GM23248 (cell line): ENCODE measurements at places on chromosomes 6 and 20.
A peak's percentile ranks its signal among the peaks of the same experiment; 100 is the strongest.

- DNase-seq, result peak; percentile 57
Measured at GRCh38 chr6:152572338-152573088, 64.6 kb downstream of the SYNE1 start.

GRCh38 chr20:9629831-9630230 is 115.4 kb downstream of the LAMP5 start:
- DNase-seq, result no peak

- DNase-seq, result peak; percentile 95
Measured at GRCh38 chr20:44496976-44497375, 21.3 kb downstream of the TTPAL start.

DNA sequence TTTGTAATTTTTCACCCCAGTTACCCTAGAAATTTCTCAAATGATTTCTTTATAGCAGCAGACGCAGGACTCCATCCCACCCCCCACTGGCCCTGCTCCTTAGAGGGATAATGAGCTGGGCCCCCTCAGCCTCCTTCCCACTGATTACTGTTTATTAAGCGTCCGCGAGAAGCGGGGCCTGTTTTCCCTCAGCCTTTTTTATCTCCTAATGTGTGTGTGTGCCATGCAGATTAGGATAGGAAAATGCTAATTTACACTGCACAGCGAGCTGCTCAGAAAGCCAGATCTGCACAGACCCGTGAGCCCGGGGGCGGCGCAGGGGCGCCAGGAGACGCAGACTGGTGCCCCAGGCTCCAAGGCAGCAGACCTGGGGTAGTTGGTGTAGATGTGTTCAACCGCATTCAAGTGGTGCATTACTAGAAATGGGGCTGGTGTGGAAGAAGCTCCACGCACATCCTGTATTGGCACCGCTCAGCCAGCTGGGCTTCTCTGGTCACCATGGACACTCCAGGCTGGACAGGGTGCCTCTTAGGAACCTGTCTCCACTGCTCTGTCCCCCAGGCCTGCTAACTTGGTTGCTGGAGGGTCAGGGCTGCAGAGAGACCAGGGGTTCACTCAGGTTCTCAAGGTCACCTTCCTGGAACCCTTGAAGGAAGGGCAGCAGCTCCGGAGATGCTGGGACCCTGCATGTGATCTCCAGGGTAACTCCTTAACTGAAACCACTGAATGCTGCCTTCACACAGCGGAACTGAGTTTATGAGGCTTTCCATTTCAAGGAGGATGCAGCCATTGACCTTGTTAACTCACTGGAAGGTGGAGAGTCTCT is 256.3 kb downstream of the ERMARD start:
- no peak for DNase-seq

DNA sequence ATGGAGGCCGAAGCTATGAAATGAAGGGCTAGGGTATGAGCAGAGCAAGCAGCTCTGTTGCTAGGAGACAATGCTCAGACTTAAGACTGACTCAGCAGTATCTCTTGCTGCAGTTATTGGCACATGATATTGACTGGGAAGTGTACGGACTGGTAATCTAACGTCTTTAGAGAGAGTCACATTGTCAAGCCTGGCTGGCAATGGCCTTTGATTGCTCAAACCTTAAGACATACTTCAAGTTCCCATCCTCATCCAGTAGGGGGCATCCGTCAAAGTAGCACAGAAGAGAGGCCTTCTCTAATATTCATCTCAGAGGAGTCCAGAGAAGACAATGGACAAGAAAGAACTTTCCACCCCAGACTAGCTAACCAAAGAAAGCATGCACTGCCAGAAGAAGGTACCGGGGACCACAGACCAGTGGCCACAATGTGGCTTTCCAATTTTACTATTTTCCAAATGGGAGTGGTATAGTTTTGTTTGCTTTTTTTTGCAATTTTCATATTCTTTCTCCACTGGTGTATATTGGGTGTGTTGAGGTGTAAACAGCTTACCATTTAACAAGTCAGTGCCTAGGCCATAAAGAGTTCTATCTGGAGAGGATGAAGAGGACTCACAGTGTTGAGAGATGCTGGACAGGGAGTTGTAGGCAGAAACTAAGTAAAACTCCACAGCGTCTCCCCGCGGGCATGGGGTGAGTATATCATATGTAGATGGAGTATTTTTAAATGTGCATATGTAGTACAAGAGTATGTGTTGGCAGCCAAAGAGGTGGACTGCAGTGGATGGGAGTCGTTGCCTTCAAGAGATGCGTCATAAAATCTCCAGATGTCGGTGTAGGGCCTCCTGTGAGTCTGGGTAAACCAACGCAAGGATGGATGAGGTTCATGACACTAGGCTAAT is 36.7 kb downstream of the LRFN2 start:
- peak; percentile 75 for DNase-seq

DNA sequence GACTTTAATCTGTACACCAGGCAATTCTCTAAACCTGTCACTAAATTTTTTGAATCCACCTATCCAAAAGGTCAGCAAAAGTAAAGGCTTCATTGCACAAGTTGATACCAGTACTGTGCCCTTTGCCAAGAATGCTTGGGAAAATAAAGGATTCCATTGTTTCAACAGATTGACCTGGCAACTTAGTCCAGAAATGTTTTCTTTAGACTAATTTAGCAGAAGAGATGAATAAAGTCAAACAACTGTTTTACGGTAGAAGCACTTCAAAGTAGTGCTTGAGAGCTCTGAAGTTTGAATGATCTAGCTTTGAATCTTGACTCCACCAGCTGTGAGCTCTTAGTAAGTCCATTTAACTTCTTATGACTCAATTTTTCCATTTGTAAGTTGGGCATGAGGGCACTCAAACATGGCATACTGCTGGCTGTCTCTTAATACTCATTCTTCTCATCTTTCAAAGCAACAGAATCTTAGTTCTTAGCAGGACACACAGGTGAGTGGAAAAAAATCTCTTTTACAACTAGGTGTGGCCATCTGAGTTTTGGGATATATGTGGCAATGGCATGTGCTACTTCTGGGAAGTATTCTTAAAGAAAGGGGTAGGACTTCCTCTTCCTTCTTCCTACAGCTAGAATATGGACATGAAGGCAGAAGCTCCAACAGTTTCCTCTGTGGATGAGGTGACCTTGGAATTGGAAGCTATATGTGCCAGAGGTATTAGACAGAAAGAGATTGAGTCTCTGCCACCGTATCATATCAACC is 55.9 kb upstream of the LOC128125822 start:
- peak; percentile 19 for DNase-seq

- no peak for DNase-seq
Measured at GRCh38 chr6:45200510-45200909, 127.6 kb upstream of the RUNX2 start.

DNA sequence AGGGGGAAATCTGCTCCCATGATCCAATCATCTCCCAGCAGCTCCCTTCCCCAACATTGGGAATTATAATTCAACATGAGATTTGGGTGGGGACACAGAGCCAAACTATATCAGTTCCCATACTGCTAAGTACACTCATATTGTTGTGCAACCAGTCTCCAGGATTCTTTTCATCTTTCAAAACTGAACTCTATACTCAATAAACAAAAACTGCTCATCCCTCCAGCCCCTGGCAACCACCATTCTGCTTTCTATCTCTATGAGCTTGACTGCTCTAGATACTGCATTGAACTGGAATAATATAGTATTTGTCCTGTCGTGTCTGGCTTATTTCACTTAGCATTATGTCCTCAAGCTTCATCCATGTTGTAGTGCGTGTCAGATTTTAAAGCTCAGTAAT is 42.9 kb downstream of the STX11 start:
- DNase-seq, result no peak

- DNase-seq, result no peak
Measured at GRCh38 chr6:107144014-107144413, 28.7 kb upstream of the BEND3 start.

DNA sequence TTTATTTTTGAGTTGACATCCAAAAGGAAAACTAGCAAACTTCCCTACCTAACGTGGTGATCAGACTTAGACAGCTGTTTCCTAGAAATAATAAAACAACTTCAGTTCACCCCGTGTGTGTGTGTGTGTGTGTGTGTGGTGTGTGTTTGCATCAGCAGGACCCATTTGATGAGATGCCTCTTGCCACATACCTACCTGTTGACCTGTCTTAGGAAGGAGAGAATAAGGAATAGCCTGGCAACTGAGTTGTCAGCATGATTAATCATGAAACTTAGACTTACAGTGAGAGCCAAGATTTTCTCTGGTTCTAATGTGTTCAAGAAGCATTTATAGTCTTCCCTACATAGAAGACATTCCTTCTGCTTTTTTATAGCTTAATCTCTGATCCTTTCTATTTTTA is 16.1 kb upstream of the PBOV1 start:
- no peak for DNase-seq

- no peak for DNase-seq
Measured at GRCh38 chr6:2852514-2852855, 10.8 kb upstream of the SERPINB1 start.

DNA sequence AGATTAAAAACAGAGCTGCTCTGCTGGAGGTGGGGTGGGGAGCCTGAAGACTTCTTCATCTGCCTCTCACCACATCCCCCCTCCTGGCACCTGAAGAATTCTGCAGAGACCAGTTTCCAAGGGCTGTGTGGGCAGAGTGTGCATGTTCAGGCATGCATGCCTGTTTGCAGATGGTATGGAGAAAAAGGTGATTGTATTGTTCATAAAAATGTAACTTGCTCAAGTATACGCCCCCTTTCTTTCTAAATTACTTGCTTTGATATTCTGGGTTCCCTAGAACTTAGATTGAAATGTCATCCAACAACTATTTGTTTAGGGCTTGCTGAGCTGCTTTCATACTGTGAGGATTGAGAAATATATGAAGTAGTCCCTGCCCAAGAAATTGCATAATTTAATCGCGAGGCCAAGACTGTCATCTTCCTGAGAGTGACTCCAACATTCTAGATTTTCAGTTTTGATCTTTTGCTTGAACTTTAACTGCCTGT is 83.6 kb downstream of the LCA5 start:
- peak; percentile 84 for DNase-seq

DNA sequence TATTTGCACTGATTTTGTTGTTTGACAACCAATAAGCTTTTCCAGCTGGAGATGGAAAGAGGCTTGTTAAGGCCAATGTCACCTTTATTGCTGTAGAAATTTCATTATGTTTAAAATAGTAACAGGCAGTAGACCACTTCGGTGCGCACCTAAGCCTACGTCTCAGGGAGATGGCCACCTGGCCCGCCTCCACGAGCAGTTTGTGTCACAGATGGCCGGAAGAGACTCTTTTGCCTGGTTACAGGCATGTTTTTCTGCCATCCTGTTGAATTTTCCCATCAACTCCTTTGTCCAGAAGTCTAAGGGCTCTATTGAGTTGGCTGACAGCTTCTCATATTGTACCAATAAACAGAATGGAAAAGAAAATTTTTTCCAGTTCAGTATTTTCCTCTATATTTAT is 51.0 kb downstream of the SLC9A8 start:
- no peak for DNase-seq

- DNase-seq, result no peak
Measured at GRCh38 chr6:107786179-107786578, 37.9 kb downstream of the SCML4 start.

GRCh38 chr20:36455972-36456625 is 85.2 kb upstream of the MYL9 start:
- no peak for DNase-seq

DNA sequence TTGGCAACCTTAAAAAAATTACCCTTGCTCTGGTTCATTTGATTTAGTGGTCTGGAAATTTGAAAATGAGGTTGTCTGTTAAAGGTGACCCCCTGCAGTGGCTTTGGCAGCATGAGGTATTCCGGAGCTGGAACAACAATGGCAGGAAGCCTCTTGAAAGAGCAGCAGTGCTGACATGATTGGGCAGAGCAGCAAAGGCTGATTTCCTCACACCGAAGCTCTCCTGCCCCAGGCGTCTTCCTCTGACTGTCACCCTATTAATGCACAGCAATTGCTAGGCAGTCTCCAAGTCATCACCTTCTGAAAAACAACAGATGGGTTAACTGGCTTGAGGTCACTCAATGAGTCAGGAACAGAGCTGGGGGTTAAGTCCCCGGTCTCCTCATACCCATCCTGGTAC is 241.8 kb upstream of the MMS22L start:
- peak; percentile 0 for DNase-seq

DNA sequence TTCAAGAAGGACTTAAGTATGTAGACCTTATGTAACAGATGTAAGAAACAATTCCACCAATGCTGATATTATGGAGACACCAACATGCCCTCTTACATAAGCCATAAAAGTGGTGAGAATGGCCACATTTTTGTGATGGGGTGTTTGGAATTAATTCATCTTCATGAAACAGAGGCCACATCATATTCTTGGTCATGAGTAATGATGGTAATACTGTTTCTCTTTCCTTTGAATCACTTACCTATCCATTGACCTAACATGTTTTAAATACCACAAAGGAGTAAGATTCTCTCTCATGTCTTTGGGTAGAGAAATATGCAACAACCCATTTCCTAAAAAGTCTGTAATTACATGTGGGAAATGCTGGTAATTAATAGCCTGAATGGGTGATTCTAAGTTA is 545.4 kb upstream of the FLRT3 start:
- no peak for DNase-seq

DNA sequence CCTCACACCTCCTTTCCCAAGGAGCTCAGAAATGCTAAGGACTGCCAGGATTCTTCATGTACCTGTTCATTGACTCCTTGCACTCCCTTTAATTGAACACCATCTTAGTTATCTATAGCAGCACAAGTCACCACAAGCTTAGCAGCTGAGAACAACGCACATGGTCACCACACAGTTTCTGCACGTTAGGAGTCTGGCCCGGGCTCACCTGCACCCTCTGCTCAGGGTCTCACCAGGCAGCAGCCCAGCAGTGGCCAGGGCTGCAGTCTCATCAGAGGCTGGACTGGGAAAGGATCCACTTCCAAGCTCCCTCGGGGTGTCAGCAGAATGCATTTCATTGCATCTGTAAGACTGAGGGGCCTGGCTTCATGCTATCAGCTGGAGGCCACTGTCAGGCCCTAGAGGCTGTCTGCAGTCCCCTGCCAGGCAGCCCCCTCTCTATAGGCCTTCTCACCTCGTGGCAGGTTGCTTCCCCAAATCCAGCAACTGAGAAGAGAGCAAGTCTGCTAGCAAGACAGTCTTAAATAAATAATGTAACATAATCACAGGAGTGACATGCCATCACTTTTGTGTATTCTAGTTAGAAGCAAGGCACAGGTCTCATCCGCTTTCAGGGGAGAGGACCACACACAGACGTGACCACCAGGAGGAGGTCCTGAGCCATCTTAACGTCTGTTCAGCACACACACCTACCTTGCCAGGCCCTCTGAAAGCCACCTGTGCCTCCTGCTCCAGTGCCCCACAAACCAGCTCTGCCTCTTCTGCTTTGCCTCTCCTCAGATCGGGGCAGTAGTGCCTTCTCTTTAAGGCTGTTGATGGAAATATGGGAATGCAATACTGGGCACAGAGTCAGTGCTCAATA is 165.2 kb upstream of the CST7 start:
- no peak for DNase-seq
